ENCODE measurements at places on chromosomes 12 and 14. TPM values are rescaled to one million over a fixed set of nuclear protein-coding genes. Genes with fewer than 3 reads are reported as not detected.
A peak's percentile ranks its signal among the peaks of the same experiment; 100 is the strongest.

ZDHHC22 gene
- total RNA-seq = not detected

DNA sequence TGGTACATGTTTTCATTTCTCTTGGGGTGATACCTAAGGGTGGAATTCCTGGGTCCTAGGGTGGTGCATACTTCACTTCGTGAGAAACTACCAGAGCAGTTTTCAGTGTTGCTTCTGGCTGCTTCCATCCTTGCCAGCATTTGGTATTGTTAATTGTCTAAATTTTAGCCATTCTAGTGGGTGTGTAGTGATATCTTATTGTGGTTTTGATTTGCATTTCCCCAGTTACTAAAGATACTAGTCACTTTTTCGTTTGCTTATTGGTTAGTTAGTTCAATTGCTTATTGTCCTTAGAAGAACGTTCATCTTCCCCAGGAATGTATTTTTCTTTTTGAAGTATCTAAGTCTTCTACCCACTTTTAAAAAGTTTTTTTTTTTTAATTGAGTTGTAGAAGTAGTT is 80.2 kb downstream of the ERC1 start:
- DNase-seq = no peak

- peak; percentile 61 for DNase-seq
Observed at GRCh38 chr12:6432991-6433390, 11.8 kb upstream of the CD27 start.

- DNase-seq = no peak
Observed at GRCh38 chr14:71238835-71239234, 331.6 kb downstream of the PCNX1 start.

GRCh38 chr14:71361336-71361735 is 454.1 kb downstream of the PCNX1 start:
- DNase-seq = no peak

GLI1 gene
- 6.0 TPM for total RNA-seq

GRCh38 chr12:15265875-15266274 is 44.7 kb upstream of the RERG start:
- no peak for DNase-seq

MYF6 gene
- not detected for total RNA-seq

SALL2 gene
- total RNA-seq = 15.9 TPM

DNA sequence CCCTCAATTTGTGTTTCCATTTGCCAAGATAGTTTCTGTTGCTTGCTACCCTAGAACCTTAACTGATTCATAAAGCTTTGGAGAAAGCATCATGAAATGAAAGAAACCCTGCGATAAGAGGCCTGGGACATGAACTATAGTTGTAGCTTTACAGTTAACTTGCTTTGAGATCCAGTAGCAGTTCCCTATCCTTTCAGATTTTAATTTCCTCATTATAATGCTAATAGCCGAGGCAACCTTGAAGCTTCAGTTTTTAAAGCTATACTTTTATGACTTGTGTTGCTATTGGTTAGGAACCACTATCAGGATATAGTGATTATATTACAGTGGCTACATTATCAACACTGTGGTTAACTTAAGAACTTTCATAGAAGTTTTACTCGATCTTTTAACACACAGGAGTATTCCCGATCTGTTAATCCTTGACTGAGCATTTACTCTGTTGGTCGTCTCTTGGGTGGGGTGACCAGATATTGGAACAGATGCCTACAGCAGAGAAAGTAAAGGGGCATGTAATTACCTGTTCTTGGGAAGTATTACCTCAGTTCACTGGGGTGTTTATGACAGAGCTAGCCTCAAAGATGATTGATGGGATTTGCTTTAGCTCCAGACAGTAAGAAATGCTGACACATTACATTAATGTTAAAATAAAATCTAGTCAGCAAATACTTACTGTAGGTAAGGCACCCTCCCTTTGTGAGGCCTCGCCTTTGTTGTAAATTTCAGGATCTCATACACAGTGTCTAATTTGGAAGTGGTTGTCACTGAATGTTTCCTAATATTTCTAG is 86.2 kb upstream of the CSRP2 start:
- no peak for DNase-seq

- no peak for DNase-seq
Observed at GRCh38 chr12:116631619-116632018, 72.4 kb downstream of the MAP1LC3B2 start.

DNA sequence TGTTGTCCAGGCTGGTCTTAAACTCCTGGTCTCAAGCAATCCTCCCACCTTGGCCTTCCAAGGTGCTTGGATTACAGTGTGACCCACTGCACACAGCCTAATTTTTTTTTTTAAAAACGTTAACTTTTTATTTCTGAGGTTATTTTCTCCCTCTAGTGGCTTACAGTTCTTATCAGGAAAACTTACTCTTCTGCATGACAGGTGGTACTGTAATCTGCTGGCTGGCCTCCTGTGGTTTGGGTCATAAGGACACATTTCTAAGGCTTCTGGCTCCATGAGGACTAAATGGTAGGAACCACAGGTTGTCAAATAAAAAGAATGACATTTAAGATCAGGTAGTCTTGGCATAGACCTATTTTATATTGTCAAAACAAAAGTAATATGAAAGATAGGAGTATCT is 7.7 kb upstream of the NCKAP1L start:
- no peak for DNase-seq

- DNase-seq = no peak
Observed at GRCh38 chr12:123513805-123514204, 19.7 kb downstream of the RILPL1 start.

GALNT4 gene
- 3.7 TPM for total RNA-seq

DNA sequence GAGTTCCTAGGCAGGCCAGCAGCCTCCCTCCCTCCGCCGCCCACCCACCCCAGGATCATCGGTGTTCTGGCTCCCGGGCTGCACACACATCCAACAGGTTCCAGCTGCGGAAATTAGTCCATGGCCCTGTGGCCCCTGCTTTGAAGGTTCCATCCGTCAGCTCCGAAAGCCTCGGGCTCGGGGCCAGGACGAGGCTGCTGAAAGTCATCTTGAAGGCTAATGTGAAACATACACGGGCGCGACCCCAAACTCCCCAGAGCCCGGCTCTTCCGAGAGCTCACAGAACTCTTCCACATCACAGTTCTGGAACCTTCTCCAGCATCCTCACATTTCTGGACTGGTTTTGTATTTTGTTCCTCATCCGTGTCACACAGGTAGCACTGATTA is 19.8 kb downstream of the KDM2B start:
- DNase-seq = no peak

STXBP6 gene
- total RNA-seq = 1.2 TPM

GRCh38 chr14:94679937-94680861 is 68.0 kb downstream of the SERPINA3 start:
- DNase-seq = no peak

DNA sequence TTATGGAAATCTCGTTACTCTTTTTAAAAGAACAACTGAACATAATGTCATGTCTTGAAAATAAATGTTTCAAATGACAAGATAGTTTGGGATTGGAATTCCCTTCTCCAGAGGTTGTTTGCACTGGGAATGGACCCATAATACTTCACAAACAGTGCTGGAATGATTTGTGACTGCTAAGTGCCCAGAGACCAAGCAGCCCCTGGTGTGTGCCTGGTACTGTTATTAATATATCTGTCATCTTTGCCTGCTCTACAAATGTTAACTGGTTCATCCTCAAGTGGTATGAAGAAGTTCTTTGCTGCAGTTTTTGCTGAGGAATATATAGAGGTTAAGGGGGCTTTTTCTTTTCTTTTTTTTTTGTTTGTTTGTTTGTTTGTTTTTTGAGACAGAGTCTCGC is 64.9 kb upstream of the DACT1 start:
- DNase-seq = no peak

- DNase-seq = no peak
Observed at GRCh38 chr12:4320497-4320852, 538 bp upstream of the TIGAR start.

GRCh38 chr14:51473808-51474565 is 177.7 kb upstream of the FRMD6 start:
- no peak for DNase-seq

DNA sequence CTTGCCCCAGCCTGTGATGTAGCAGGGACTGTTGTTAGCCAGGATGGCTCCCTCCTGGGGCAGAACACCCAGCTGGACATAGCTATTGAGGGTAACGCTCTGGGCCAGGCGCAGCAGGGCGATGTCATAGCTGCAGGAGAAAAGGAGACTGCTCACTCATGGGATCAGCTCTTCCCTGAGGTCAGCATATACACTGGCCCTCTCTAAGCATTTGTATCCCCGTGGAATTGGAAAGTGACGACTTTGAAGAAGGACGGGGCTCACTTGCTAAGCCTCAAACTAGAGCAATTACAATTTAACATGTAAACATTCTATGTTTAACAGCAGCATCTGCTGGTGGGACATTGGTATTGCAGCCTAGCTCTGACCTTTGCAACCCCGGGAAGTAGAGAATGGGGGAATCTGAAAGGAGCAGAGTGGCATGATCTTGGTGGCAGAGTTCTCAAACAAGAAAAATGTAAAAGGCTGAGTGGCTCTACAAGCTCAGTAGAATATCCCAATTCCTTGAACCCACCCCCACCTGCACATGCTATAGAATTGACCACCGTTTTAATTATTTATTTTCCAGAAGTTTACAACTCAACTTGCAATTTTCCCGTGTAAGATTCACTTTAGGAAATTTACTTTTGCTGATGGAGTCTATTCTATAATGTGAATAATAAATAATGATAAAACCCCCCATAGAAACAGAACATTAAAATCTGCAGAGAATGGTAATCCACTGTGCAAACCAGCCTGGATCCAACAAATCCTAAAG is 5.0 kb downstream of the CELA1 start:
- peak; percentile 78 for DNase-seq

EPYC gene
- not detected for total RNA-seq

- no peak for DNase-seq
Observed at GRCh38 chr14:84228702-84229101, 1301.2 kb upstream of the FLRT2 start.

DNA sequence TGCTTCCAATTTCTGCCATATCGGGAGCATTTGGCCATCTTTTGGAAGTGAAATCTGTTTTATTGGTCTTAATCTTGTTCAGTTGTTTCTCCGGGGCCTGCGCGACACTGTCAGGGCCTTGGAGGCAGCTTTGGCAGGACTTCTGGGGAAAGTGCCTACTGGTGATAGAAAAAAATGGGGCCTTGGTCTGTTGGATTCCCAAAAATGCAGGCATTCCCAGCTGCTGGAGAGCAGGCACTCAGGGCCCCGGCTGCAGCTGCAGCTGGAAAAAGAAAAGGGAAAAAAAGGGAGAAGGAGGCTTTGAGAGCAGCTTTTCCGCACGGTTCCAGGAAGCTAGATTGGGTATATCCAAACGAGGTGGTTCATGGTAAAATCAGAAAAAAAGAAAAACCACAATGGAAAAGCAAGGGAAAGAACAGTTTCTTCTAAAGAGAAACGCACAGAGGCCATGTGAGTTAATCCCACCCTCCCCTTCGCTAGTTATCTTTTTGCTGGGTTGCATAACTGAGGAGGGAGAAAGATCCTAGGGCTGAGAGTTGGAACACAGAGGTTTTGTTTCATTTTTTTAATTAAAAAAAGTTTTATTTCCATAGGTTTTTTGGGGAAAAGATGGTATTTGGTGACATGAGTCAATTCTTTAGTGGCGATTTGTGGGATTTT is 134.7 kb upstream of the RFLNA start:
- no peak for DNase-seq

- DNase-seq = no peak
Observed at GRCh38 chr14:88590173-88590572, 27.3 kb downstream of the ZC3H14 start.

AMHR2 gene
- not detected for total RNA-seq

GRCh38 chr12:89800435-89800834 is 91.8 kb upstream of the ATP2B1 start:
- DNase-seq = no peak

RPL10L gene
- total RNA-seq = not detected

- DNase-seq = no peak
Observed at GRCh38 chr14:39446131-39446744, 14.0 kb upstream of the FBXO33 start.

SLC25A47 gene
- total RNA-seq = not detected

IL22 gene
- not detected for total RNA-seq

ZC2HC1C gene
- total RNA-seq = 3.7 TPM

AMN gene
- 6.4 TPM for total RNA-seq

SLC10A1 gene
- not detected for total RNA-seq

DNA sequence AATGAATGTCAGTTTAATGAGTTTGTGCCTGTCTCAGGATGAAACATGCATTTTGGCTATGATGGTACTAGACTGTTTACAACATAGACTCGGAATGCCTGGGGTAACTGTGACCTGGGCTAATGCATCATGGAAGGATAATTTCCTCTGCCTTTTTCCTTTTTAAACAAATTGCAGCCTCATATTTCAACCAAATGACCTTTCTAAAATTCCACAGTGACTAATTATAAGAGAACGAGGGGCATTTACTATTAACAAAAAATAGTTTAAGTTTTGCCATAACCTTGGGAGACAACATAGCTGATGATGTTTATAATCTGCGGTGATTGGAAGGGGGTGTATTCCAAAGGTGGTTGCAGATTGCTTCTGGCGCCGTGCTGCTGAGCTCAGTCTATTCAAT is 1140.5 kb downstream of the GALC start:
- DNase-seq = no peak

DNA sequence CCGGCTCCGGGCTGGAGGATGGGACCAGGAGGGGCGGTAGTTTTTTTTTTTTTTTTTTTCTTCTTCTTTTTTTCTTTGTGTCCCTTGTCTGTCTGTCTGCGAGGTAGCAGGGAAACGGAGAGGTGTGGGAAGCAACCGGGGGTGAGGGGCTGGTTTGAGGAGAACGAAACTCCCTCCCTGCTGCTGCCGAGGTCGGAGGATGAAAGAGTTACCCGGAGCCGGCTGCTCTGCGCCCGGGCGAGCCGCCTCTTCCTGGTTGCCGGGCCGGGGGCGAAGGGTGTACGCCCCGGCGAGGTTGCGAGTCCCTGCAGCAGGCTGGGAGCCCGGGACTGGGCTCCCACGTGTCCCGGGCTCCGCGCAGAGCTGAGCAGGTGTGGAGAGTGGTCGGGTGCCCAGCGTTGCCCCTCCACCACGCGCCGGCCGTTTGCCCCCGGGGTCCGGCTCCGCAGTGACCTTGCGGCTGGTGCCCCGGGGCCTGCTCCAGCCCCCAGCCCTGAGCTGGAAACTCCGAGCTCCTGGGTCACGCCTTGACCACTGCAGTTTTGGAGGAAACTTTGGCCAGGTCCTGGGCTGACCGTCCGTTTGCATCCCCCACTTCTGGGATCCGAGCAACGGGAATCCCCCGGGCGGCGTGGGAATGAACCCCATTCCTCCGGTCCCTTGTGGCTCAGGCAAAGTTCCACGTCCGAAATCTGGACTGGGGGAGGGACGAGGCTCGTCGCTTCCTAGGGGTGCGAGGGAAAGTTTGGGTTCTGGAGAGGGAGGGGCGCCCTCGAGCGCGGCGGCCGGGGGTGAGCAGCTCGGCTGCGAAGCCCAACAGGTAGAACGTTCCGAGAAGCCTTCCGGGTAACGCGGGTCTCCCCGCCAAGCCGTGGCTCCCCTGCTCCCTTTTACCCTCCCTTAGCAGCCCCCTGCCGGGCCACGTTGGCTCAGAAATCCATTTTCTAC is 1.3 kb downstream of the CHST11 start:
- peak; percentile 73 for DNase-seq

- DNase-seq = no peak
Observed at GRCh38 chr12:2745655-2746054, 49.1 kb upstream of the FKBP4 start.

DNA sequence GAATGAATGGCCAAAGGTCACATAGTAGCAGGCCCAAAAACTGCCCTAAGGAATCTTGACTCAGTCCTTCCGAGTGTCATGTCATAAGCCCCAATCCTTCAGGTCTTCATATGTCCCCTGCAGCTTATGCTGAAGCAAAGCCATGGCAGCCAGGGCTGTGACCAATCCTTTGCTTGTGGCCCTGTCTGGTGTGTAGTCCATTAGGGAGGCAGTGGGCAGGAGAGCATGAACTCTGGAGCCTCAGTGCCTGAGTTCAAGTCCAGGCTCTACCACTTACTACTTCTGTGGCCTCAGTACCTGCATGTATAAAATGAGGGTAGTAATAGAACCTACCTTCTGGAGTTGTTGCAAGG is 20.3 kb downstream of the PLEKHG3 start:
- DNase-seq = no peak

KRT82 gene
- not detected for total RNA-seq
